ENCODE measurements at places on chromosomes 1 and 21. TPM values are rescaled to one million over a fixed set of nuclear protein-coding genes. Genes with fewer than 3 reads are reported as not detected.

DNA sequence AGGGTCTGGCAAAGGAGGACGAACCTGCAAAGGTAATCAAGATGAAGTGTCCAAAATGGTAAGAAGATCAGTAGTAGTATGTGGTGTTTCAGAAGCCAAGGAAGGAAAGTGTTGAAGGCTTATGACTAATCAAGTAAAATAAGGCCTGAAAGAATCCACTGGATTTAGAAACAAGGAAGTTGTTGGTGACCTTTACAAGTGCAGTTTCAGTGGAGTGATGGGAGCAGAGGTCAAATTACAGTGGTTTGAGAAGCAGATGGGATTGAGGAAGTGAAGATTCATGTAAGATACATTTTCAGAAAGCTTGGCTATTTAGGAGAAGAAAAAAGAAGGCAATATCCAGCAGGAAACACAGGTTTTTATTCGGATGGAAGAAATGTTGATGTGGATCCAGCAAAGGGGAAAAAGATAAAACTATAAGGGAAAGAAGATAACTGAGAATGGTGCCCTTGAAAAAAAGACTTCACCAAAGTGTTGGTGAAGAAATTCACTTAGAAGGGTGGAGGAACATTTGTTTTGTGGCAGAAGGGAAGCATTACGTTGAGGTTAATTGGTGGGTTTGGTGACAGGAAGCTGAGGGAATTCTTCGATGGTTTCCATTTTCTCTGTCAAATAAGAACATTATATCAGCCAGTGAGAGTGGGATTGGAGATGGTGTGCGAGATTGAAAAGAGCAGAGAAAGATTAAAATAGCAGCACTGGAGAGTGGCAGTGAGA, 2.1 kb downstream of the ARMH1 start:
- DNase-seq, result no peak

- no peak for DNase-seq
These were observed 127.9 kb downstream of the ELAVL4 start for GRCh38 chr1:50236656-50237055.

GRCh38 chr21:33931799-33932390, 16.3 kb upstream of the ATP5PO start:
- no peak for DNase-seq

- DNase-seq, result no peak
These were observed 5.7 kb upstream of the ARHGEF19 start for GRCh38 chr1:16218014-16218673.

C1orf232 gene
- total RNA-seq, result not detected

GRCh38 chr1:87117761-87118368, 203.4 kb downstream of the HS2ST1 start:
- no peak for DNase-seq

CITED4 gene
- total RNA-seq, result 45.4 TPM

DNA sequence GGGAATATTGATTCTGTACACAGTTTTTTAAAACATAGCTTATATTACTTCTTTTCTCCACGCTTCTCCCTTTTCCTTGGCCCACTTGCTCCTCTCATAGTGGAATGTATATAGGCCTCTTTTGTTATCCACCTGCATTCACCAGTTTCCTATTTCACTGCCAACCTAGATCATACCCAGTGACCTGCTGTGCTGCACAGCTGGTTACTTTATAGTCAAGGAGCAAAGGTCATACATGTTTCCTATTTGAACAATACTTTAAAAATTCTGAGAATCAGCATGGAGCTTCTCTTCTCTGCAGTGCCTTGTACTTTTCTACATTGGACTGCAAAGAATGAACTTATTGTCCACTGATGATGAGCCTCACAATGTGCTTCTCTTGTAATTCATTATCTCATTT, 4.3 kb upstream of the SLC35D1 start:
- no peak for DNase-seq

DNA sequence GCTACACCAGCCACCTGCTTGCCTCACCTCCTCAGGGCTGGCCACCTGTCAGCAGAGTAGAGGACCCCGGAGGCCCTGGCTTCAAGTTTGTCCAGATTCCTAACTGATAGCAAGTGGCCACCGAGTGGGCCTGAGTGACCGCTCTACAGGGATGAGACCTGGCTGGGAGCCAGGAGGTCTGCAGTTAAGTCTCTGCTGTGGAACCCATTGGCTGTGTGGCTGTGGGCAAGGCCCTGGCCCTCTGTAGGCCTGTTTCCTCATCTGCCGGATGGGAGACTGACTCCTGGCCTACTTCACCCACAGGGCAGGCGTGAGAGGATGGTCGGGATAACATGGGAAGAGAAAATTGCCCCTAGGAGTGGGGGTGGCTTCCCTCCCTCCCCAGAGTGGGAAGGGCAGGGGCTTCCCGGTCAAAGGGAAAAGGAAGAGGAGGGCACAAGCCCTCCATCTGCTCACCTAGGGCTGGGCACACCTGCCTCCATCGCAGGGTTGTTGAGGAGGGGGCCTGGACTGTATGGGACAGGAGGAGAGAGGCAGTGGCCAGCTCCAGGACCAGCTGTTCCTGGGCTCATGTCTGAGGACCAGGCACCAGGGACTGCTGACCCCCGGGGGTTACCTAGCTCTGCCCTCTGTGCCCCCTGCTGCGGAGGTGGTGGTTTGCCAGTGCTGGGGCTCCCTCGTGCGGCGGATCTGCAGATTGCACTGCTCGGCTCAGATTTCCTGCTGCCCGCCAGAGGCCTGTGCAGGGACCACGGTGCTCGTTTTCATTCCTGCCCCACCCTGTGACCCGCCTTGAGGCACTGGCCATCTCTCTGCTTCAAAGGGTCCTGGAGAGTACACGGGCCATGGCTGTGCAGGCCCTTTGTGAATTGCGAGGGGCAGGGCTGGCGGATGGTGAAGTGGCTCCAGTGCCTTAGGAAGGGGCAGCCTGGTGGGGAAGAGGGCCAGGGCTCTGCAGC, 9.1 kb upstream of the MTFR1L start:
- DNase-seq, result peak; percentile 86

- peak; percentile 32 for DNase-seq
These were observed 808 bp downstream of the MAP3K21 start for GRCh38 chr1:233328142-233328921.

Measured in left ventricle myocardium superior (tissue), 1 donor.